ENCODE measurements at places on chromosomes 13 and 19.

GRCh38 chr19:46721269-46722003 is 4.5 kb upstream of the PRKD2 start:
- DNase-seq, result no peak

GRCh38 chr19:18239303-18239702 is 13.1 kb upstream of the PDE4C start:
- no peak for DNase-seq

DNA sequence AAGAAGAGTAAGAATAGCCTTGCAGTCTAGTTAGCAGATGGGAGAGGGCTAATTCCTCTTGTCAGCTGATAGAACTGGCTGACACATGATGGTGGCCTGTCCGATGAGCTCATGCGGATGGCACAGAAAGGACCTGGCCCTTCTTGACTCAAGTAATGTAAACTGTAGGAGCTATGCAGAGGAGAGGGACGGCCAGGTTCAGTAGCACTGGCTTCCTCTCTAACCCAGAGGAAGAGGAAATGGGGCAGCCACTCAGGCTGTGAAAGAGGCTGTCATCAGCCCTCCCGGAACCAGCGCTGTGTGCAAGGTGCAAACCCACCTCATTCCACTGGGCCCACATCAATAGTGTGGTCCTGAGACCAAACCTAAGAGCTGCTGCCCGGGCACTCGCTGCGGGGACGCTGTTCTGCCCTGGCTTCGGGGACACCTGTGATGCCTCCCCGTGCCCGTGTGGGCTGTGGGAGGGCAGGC is 30.8 kb upstream of the USE1 start:
- DNase-seq, result no peak

DNA sequence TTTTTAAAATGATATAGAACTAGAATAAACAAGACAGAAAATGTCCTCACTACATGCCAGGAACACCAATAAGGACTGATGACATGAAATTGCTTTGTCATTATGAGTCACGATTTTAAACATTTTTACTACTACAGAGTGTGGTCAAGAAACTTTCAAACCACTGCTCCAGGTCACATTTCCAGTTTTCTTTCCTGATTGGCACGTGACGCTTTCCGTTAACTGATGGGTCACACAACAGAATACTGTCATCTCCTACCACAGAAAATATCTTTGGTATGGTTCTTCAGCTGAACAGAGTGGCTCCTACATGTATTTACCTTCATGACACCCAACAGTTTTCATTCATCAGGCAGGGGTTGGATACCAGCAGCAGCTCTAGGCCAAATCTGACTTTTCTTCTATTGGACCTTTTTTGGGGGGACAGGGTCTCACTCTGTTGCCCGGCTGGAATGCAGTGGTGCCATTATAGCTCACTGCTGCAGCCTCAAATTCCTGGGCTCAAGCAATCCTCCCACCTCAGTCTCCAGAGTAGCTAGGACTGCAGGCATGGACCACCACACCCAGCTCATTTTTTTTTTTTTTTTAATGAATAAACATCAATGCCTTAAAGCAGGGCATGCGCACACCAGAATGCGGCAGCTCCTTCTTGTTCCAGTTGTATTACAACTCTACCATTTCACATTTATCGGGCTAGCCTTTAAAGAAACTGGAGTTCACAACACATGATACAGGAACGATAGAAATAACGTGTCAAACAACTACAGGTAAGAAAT is 147.4 kb downstream of the RNF17 start:
- DNase-seq, result peak; percentile 81

DNA sequence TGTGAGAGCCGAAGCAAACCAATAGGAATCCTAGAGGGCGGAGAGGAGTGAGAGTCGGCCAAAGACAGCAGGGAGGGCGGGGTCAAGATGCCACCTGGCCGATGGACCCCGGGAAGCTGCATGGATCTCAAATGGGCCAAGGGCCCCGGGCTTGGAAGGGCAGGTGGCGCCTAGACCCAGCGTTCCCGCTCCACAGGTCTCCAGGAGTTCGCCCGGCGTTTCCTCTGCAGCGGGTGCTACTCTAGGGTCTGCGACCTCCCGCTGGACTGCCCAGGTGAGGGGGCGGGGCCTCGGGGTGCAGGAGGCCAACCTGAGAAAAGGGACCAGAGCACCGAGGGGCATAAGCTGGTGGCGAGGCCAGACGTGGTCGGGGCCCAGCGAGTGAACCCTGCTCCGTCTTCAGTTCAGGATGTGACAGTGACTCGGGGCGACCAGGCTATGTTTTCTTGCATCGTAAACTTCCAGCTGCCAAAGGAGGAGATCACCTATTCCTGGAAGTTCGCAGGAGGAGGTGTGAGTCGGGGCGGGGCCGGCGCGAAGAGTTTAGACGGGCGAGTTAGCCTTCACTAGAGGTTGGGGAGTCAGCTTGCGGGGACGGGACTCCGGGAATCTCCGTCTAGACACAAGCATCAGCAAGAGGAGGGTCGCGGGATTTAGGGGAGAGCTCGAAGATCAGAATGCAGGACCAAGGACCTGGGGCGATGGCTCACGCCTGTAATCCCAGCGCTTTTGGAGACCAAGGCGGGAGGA is 9.9 kb downstream of the SPACA6 start:
- DNase-seq, result no peak

DNA sequence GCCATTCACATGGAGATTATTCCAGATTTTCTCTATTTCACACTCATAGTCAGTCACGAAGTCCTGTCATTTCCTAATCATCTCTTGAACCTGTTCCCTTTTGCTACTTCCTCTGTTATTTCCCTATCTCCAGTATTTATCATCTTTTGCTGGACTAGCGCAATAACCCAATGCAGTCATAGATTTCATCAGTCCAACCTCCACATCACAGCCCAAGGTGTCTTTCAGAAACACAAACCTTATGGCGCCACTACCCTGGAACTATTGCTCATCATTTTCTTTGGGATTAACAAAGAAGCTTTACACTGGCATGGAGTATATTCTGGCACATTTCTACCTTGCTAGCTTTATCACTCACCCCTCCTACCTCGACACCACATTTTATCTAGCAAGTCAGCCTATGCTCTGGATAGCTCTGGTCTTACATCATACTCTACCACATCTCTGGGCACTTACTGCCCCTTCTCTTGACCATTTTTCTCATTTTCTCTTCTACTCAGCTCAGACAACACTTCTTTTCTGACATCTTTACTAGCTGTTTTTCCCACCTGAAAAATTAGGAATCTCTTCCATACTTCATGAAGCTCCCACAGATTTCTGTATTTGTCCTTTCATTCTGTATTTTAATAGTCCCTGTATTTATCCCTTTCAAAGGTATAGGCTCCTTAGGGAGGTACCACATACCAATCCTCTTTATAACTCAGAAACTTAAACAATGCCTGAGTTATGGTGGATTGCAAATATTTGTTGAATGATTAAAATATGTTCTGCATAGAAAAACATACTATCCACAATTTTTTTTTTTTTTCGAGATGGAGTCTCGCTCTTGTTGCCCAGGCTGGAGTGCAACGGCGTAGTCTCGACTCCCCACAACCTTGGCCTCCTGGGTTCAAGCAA is 534.7 kb downstream of the KLF12 start:
- no peak for DNase-seq
